ENCODE measurements at places on chromosomes 16 and 17.

DNA sequence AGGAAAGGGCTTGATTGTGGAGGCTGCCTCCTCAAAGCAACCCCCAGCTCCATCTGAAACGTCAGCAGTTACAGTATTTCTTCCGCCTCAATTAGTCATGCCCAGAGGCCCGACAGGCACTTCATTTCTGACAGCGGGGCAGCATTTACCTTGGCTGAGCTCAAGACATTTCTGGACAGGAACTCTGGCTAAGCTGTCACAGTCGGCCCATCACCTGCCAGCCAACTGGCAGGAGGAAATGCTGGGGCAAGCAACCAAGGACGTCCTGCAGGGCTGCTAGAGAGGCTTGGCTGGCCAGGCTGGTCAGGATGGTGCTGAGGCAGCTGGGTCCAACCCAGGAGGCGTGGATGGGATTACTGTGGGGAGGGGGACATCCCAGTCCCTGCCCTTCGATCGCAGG, 27.8 kb downstream of the PLXDC1 start:
- no peak for DNase-seq

DNA sequence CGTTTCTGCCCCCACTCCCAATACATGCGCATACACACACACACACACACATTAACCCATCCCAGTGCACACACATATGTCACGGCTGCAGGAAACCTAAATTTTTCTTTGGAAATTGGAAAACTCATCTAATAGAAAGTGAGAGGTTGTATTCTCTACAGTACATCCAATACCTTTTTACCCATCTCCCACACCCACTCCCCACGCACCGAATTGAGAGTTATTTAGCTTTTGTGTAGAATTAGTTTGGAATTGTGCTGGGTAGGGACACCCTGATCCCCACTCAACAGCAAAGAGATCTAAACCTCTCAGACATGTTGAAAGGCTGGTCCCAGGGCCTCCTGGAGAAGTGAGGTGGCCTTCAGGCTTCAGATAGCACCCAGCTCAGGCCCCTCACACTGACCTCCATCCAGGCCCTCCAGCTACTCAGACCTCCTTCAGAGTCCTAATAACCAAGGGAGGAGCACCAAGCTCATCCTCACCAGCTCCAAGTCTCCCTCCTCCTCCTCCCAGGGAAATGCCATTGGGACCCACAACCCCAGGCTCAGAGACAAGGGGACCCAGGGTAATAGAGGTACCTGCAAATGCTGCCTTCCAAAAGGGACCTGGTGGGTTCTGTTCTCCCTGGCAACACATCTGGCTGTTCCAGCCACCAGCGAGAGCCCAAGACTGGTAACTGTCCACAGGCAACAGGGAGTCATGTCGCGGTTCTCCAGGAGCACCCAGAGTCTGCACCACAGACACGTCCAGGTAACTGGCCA, 955 bp downstream of the HOXB13 start:
- DNase-seq = no peak

DNA sequence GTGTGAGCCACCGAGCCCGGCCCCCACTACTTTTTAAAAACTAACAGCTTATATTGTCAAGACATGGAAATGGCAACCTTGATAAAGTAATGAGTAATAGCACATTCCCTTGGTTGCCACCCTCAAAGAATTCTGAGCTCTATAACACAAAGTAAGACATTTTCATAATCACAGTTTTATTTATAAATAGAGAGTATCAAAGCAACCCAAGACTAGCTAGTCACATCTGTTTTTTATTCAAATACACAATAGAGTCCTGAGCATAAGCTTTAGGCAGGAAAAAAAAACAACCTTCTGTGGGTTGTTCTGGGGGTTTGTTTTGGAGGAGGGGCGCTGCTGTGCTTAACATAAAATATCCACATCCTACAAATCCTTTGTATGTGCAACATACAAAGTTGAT, 68.7 kb downstream of the CEP95 start:
- no peak for DNase-seq

DNA sequence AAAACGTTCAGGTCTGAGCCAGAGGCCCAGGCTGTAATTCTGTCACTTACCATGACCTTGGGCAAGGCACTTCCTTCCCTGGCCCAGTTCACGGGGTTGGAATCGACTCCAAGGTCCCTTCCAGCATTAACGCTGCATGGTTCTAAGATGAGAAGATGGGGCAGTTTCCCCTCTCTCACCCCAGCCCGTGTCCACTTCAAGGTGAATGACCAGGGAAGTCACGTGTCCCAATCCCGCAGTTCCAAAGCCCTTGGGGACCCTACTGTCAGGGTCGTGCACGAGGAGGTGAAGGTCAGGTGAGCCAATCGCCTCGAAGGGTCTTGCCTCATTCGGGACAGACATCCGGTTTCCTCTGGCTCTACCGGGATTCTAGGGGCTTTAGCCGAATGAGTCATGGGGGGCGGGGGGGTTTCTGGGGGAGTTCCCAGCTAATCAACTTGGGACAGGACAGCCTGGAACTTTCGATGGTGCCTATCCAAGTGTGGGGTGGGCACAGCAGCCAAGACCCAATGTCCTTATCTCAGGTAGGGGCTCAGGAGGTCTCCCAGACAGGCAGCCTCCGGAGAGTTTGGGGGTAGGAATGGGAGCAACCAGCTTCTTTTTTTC, 762 bp upstream of the CSF3 start:
- no peak for DNase-seq

DNA sequence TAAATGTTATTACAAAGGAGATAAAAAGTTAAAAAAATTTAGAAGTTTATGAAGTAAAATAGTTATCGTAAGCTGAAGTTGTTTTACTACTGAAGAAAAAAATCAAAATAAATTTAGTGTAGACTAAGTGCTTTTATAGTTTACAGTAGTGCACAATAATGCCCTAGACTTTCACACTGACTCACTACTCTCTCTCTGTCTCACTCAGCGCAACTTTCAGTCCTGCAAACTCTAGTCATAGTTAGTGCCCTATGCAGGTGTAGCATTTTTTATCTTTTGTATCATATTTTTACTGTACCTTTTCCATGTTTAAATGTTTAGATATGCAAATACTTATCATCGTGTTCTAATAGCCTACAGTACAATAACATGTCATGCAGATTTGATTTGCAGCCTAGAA, 17.7 kb upstream of the TOM1L1 start:
- no peak for DNase-seq

DNA sequence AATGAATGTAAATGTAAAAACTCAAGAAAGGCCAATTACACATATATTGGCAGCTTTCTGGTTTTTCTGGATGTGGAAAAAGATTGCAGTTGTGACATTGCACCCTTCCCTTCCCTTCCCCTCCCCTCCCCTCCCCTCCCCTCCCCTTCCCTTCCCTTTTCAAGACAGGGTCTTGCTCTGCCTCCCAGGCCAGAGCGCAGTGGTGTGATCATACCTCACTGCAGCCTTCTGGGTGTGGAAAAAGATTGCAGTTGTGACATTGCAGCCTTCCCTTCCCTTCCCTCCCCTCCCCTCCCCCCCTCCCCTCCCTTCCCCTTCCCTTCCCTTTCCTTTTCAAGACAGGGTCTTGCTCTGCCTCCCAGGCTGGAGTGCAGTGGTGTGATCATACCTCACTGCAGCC, 41.7 kb downstream of the PIK3R5 start:
- DNase-seq = no peak

- DNase-seq = no peak
Measured at GRCh38 chr17:66976781-66977201, 12.3 kb downstream of the CACNG4 start.

- no peak for DNase-seq
Measured at GRCh38 chr16:29809031-29809747, 2.8 kb upstream of the PRRT2 start.

DNA sequence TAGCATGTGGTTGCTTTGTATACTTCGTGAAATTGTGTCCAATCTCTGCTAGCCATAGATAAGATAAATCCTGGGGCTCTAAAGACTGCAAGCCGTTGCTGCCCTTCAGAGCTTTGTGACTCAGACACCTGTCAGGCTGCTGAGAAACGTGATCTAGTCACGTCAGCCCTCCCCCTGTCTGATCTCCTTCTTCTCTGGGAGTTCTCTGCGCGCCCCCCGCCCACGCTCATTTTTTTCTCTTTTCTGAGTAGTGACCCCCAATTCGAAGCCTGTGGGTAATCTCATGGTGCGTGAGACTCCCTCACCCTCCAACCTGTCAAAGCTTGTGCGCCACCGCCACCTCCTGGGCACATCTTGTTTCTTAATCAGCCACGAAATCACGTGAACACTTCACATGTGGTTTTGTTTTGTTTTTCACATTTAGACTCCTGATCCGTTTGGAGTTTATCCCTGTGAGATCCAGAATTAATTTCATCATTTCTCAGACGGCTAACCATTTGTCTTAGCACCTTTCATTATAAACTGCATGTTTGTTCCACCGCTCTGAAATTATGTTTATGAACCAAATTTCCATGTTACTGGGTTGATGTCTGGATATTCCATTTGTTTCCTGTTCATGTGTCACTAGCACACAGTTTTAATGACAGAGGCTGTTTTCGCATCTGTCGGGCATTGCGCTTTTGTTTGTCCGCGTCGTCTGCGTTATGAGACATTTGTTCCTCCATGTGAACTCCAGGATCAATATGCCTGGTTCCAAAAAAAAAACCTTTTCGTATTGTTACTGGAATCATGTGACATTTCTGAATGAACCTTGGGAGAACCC, 977 bp upstream of the ZNF778 start:
- peak; percentile 66 for DNase-seq

GRCh38 chr17:73227944-73228343, 33.7 kb downstream of the CPSF4L start:
- DNase-seq = no peak

- no peak for DNase-seq
Measured at GRCh38 chr17:18218756-18219415, 6.5 kb upstream of the LLGL1 start.
